ENCODE measurements at places on chromosomes 13 and 19. TPM values are rescaled to one million over a fixed set of nuclear protein-coding genes. Genes with fewer than 3 reads are reported as not detected.

The ZNF8 gene
- total RNA-seq, result 4.0 TPM

The FCAR gene
- not detected for total RNA-seq

The CGB1 gene
- total RNA-seq, result 4.2 TPM

The S1PR5 gene
- total RNA-seq, result 1.8 TPM

DNA sequence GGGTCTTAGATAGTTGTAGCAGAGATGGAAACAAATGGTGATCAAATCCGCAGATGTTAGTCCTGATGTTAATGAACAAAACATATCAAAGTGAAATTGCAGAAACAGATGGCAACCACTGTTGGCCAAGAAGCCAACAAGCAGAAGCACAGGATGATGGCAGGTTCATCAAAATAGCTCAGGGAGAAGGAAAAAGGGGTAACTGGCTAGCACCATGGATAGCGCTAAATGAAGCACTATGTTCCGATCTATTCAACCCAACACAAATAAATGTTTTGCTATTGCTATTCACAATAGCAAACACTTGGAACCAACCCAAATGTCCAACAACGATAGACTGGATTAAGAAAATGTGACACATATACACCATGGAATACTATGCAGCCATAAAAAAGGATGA lies 413.7 kb downstream of the FGF14 start:
- H3K27ac ChIP-seq, result no peak overlapping the region
- no peak overlapping the region for H3K4me3 ChIP-seq
- H3K4me1 ChIP-seq, result no peaks in the 10 kb centered on the region

DNA sequence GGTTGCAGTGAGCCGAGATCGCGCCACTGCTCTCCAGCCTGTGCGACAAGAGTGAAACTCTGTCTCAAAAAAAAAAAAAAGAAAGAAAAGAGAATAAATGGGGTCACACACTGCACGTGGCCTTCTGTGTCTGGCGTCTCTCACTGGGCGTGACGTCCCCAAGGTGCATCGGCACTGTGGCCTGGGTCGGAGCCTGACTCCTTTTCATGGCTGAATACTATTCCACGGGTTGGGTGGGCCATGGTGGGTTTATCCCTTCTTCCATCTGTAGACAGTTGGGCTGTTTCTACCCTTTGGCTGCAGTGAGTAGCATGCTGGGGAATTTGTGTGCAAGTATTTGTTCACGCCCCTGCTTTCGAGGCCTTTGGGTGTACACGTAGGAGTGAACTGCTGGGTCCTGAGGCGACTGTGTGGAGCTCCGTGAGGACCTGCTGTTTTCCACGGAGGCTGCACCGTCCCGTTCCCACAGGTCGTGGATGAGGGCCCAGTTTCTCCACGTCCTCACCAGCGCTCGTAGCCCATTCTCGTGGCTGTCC lies 8.3 kb upstream of the MISP start:
- no peaks in the 10 kb centered on the region for H3K27me3 ChIP-seq
- H3K4me3 ChIP-seq, result no peak overlapping the region
- H3K4me1 ChIP-seq, result no peaks in the 10 kb centered on the region
- DNase-seq, result no peak
- no peak overlapping the region for H3K27ac ChIP-seq

DNA sequence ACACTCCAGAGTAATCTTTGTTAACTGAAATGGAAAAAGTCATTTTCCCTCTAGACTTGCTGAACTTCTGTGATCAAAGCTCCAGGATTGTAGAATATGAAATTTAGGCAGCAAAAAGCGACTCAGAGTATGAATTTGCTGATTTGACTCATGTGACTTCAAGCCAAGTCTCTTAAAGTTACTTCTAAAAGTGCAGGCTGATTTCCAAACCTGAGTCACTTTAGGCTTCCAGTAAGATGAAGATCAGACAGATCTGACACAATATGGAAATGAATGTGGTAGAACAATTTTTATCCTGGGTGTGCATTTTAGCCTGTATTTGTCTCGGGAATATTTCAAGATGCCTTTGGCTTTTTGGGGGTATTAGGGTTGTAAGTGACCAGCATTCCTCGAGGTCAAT lies 151.0 kb upstream of the TMTC4 start:
- no peak overlapping the region for H3K4me3 ChIP-seq
- peak; percentile 71 for DNase-seq
- H3K4me1 ChIP-seq, result no peaks in the 10 kb centered on the region
- H3K27ac ChIP-seq, result no peak overlapping the region

DNA sequence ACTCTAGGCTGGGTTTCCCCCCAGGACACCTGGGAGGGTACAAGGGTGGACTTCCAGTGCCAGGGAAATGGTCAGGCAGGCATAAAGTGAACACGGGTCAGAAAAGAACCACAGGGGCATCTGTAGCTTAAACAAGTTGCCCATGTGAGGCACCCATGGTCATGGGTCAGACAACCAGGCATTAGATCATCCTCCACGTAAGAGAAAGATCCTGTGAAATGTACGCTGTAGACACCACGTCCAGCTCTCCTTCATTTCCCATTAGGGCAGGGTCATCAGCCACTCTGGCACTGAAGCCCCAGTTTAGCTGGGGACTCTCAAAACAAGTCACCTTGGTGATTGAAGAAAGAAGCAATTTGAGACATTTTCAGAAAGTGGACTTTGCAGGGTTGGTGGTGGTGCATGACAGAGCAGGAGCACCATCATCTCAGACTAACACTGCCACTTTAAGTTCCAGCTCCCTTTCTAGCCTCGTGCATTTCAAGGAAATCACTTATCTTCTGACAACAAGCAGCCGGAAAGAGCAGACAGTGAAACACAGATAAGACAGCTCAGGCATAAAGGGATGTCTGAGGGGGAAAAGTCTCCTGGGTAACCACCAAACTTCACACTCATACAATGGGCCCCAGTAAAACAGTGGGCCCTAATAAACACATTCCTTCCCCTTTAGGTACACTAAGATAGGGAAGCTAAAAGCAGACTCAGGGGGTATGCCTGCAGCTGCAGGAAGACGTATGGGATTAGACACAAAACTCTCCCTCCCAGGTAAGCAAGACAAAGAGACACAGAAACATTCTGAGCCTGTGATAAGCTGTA lies 16.1 kb upstream of the SIGLEC6 start:
- H3K4me3 ChIP-seq, result no peak overlapping the region
- no peaks in the 10 kb centered on the region for H3K27me3 ChIP-seq
- H3K36me3 ChIP-seq, result no peaks in the 10 kb centered on the region
- H3K4me1 ChIP-seq, result no peaks in the 10 kb centered on the region

- no peaks in the 10 kb centered on the region for H3K4me1 ChIP-seq
- H3K4me3 ChIP-seq, result no peak overlapping the region
- H3K36me3 ChIP-seq, result no peaks in the 10 kb centered on the region
- no peak overlapping the region for H3K27ac ChIP-seq
Measured at GRCh38 chr13:91389186-91389585, 9.2 kb upstream of the GPC5 start.

- no peak overlapping the region for H3K27ac ChIP-seq
- no peak for DNase-seq
- peaks cover 26% of the 10 kb centered on the region for H3K27me3 ChIP-seq
- H3K36me3 ChIP-seq, result no peaks in the 10 kb centered on the region
- H3K4me1 ChIP-seq, result no peaks in the 10 kb centered on the region
Measured at GRCh38 chr13:93118081-93118615, 108.5 kb upstream of the GPC6 start.

DNA sequence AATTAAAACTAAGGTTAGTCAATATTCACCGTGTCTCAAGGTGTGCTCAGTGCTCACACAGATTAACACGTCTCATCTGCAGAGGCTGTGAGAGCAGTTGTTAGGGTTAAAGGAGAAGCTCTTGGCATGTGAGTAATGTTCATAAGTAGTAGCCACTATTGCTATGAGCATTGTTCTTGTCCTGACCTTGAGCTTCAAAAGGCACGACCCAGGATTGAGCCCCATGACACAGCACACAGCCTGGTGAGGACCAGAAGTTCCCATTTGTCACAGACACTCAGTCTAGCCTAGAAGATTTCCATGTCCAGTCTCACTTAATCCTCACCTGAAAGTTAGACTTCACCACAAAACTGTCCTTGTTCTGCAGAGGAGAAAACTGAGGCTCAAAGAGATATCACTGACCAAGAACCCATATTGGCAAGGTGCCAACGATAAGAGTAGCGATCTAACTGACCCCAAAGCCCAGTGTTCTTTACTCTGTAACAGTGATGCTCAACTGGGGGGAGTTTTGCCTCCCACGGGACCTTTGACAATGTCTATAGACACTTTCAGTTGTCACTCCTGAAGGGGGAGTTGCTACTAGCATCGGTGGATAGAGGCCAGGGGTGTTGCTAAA lies 26.0 kb downstream of the FPR3 start:
- no peak overlapping the region for H3K4me3 ChIP-seq
- no peaks in the 10 kb centered on the region for H3K4me1 ChIP-seq

GRCh38 chr19:15591796-15592195 lies 23.2 kb upstream of the CYP4F8 start:
- no peaks in the 10 kb centered on the region for H3K4me1 ChIP-seq
- no peaks in the 10 kb centered on the region for H3K27me3 ChIP-seq
- H3K27ac ChIP-seq, result no peak overlapping the region
- DNase-seq, result no peak

DNA sequence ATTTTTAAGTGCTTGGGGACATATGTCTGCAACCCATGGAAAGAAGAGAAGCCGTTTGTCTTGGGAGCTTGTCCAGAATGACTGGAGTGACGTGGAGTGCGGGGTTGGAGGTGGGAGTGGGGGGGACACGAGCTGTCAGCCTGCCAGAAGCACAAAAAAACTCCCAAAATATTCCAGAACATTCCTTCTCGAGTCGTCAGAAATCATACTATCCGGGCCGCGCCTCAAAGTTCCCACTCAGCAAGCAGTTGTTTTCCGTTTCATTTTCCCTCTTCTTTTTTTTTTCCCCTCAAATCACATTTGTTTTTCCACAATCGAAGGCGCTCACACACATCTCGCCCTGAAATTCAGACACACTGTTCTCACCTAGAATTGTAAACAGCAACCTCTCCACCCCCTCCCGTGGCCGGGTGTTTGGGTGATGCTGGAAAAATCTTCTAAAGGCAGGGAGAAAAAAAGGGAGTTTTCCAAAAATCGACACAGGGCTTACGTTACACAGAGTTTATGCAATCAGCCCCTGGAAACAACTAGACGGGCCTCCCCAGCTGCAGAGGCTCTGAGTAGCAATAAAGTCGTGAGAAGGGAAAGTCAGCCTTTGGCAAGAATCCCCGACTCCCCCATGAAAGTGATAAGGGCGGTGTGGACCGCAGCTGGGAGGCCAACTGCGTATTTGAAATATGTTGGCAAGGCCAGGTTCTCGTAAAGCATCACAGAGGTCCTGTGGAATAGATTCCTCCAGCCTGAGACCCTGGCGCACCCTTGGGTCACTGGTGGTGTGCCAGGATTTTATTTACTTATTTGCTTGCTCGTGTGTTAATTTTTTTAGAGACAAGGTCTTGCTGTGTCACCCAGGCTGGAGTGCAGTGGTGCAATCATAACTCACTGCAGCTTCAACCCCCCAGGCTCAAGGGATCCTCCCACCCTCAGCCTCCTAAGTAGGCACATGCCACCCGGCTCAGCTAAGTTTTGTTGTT lies 31.2 kb upstream of the KLF2 start:
- H3K27ac ChIP-seq, result peak overlapping the region; percentile 97
- H3K4me3 ChIP-seq, result peak overlapping the region; percentile 71
- H3K36me3 ChIP-seq, result no peaks in the 10 kb centered on the region
- DNase-seq, result peak; percentile 98

All from GM23248 (cell line).